ENCODE measurements at places on chromosomes 13 and 19.

GRCh38 chr19:2994588-2995131 lies 17.3 kb downstream of the TLE6 start:
- DNase-seq: no peak

- no peak for DNase-seq
Measured at GRCh38 chr13:22758245-22758644, 422.5 kb upstream of the SGCG start.

- DNase-seq: no peak
Measured at GRCh38 chr13:30107121-30107520, 200.2 kb downstream of the KATNAL1 start.

- DNase-seq: no peak
Measured at GRCh38 chr19:55525289-55526101, 11.4 kb downstream of the SBK2 start.

DNA sequence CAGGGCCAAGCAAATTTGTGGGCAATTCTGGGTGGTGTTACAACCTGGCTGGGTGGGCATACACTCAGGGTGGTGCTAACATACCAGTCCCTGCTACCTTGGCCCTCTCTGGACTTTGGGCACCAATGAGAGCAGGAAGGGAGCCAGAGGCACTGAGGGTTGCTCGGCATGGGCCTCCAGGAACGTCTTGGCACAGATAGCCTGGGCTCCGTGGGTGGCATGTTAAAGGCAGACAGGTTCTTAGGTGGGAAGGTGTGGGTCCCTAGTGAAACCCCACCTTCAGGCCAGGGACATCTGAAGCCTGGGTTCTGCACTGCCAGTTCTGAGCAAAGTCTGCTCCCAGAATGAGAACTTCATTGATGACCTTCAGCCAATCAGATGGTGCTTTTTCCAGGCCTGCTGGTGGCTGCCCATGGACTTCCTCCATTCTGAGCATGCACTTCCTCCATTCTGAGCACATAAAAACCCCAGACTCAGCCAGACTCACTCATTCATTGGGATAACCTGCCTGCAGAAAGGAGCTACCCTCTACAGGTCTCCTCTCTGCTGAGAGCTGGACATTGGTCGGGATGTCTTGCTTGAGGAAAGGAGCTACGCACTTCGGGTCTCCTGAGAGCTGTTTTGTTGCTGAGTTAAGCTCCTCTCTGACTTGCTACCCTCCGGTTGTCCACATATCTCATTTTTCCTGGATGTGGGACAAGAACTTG lies 2567.1 kb downstream of the PCDH9 start:
- DNase-seq: no peak

DNA sequence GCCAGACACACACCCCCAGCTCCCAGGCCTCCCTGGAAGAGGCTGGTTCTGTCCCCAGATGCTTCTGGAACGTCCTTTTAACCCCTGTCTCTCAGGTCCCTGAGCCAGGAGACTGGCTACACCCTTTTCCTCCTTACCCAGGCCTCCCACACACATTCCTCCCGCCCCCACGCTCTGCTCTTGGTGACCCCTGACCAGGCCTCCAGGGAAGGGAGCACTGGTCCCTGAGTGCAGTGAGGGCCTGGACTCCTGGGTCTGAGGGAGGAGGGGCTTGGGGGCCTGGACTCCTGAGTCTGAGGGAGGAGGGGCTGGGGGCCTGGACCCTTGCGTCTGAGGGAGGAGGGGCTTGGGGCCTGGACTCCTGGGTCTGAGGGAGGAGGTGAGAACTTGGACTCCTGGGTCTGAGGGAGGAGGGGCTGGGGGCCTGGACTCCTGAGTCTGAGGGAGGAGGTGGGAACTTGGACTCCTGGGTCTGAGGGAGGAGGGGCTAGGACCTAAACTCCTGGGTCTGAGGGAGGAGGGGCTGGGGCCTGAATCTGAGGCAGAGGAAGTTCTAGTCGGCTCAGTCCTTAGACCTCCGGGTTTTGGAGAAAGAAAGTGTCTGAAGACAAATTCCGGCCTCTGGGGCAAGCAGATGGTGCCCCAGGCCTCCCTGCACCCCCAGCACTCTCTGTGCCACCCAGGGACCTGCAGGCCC lies 527 bp downstream of the KLK6 start:
- DNase-seq: no peak

- no peak for DNase-seq
Measured at GRCh38 chr13:100530671-100531213, 57.8 kb downstream of the GGACT start.

- no peak for DNase-seq
Measured at GRCh38 chr13:22040810-22041364, 370.0 kb downstream of the FGF9 start.

GRCh38 chr13:98965325-98965724 lies 12.5 kb downstream of the DOCK9 start:
- no peak for DNase-seq

DNA sequence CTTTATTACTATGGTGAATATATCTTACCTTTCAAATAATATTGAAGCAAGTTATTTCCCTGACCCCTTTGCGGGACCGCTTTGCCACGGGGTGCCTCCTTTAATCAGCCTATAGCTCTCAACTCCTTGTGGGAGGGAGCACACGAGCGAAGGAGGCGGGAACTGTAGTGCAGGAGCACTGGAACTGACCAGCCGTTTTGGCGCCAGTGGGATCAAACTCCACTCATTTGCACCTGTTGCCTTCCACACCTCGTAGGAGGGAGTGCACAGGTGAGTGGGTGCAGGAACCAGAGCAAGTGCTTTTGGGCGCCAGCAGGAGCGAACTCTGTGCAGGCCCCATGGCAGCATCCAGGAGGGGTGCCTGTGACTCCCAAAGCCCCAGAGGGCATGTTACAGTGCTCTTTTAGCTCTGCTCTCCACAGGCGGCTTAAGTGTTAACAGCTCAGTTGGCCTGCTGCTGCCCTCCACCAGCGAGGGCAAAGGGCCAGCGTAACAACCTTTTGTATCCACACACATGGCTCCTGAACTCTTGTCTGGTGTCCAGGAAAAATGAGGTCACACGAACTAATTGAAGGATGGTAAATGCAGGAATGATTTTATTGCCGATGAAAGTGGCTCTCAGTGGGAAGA lies 206.9 kb downstream of the GGACT start:
- DNase-seq: no peak

All from GM04503 (cell line).